Activated CD4-positive, alpha-beta memory T cell treated with anti-CD3 and anti-CD28 coated beads, Interleukin-2, amount 10 ng/mL, durations not matched to agents 7 days and 5 days (primary cell): ENCODE measurements at places on chromosomes 12 and 14.

GRCh38 chr14:96965885-96966595 is 168.9 kb downstream of the VRK1 start:
- no peak overlapping the region for H3K4me3 ChIP-seq
- DNase-seq: no peak
- peaks cover 24% of the 10 kb centered on the region for H3K36me3 ChIP-seq
- H3K4me1 ChIP-seq: peaks cover 20% of the 10 kb centered on the region

DNA sequence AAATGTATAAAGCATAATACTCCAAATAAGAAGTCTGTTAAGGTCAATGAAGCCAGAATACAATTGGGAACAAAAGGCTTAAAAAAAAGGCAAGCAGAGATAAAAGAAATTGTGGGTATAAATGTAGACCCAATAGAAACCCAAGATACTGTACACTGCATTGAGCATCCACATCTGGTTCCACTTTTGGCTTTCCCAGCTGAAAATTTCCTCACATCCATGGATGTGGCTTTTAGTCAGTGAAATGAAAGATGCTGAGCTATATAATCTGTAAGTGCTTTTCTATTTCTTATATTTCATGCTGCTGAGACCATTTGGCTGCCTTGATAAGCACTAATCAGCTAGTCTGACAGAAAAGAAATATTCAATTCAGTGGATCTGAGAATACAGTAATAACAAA is 83.5 kb downstream of the PTPRR start:
- H3K36me3 ChIP-seq: no peaks in the 10 kb centered on the region
- no peak overlapping the region for H3K27ac ChIP-seq
- H3K27me3 ChIP-seq: no peaks in the 10 kb centered on the region
- no peak overlapping the region for H3K4me3 ChIP-seq
- no peak for DNase-seq

GRCh38 chr12:130114952-130115351 is 47.3 kb upstream of the FZD10 start:
- H3K36me3 ChIP-seq: no peaks in the 10 kb centered on the region
- no peak overlapping the region for H3K4me3 ChIP-seq
- H3K4me1 ChIP-seq: no peaks in the 10 kb centered on the region
- H3K27me3 ChIP-seq: no peaks in the 10 kb centered on the region
- no peak for DNase-seq

DNA sequence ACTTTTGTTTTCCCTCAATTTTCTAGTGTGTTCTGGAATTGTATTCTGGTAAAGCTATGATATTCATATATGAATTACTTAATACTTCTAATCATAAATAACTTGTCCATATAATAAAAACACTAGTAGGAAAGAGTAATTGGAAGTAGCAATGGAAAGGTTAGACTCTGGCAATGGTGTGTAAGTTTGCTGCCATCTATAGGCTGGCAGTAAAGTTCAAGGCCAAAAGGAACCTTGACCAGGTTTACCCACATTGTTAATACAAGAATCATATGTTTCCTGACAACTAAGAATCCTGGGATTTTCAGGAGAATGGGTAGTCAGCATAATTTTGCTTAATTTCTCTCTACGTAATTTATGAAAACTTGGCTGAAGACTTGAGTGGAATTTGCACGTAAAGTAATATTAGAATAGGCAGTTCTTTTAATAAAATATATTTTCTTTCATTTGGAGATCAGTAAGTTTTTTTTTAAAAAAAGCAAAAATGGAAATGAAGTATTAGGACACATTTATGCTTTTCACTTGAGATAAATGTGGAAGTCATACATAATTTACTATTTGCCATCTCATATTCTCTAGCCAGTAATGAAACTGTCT is 926.7 kb downstream of the GALC start:
- no peaks in the 10 kb centered on the region for H3K36me3 ChIP-seq
- H3K4me1 ChIP-seq: no peaks in the 10 kb centered on the region
- DNase-seq: no peak
- no peaks in the 10 kb centered on the region for H3K27me3 ChIP-seq

DNA sequence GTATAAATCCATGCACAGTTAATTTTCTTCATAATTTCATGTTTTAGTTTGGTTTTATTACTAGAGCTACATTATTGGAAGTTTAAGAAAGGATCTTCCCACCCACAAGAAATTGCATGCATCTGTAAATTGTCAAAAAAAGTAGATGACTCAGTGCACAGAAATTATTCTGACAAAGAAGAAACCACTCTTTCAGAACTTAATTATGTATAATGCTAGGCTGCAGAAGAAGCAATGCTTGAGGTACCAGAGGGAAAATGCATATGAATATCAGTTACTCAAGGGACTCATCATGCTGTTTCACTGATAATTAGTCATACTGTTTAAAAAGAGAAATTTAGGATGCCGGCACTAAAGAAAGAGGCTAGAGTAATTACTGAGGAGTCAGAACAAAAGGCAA is 147.0 kb downstream of the SLC16A7 start:
- H3K27ac ChIP-seq: no peak overlapping the region
- H3K4me1 ChIP-seq: no peaks in the 10 kb centered on the region
- no peak overlapping the region for H3K4me3 ChIP-seq
- peaks cover 3% of the 10 kb centered on the region for H3K36me3 ChIP-seq
- H3K27me3 ChIP-seq: no peaks in the 10 kb centered on the region

DNA sequence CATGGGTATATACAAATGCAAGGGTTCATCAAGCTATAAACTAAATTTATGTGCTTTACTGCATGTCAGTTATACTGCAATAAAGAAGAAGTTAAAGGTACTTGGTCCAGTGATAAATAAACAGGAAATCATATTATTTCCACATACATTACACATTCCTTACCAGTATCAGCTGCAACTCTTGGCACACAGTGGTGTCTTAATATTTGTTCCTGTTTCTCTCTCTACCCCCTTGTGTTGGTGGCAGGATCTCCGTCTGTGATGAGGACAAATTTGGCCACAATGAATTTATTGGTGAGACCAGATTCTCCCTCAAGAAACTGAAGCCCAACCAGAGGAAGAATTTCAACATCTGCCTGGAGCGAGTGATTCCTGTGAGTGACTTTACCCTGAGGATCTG is 19.2 kb upstream of the OAS1 start:
- peaks cover 27% of the 10 kb centered on the region for H3K27me3 ChIP-seq
- H3K4me1 ChIP-seq: no peaks in the 10 kb centered on the region
- no peak overlapping the region for H3K4me3 ChIP-seq
- H3K36me3 ChIP-seq: no peaks in the 10 kb centered on the region
- no peak overlapping the region for H3K27ac ChIP-seq

DNA sequence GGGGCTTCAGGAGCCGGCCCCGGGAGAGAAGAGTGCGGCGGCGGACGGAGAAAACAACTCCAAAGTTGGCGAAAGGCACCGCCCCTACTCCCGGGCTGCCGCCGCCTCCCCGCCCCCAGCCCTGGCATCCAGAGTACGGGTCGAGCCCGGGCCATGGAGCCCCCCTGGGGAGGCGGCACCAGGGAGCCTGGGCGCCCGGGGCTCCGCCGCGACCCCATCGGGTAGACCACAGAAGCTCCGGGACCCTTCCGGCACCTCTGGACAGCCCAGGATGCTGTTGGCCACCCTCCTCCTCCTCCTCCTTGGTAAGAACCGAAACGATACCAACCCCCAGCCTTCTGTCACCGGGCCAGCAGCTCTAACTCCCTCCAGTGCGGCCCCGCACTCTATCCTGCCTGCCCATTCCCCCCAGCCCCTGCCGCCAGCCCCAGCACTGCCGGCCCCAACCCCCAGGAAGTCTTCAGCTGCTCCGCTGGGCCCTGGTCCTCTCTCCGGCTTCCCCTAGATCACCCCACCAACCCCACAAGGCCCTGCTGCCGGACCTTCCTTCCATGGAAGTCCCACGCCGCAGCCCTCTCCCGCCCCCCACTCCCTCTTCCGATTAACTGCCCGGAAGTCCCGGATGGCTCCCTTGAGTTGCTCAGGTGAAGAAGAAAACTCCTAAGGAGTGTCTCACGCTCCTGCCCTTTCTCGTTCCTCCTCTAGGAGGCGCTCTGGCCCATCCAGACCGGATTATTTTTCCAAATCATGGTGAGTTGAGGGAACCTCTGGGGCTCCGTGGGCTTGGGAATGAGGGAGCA is 693 bp downstream of the LRP10 start:
- H3K36me3 ChIP-seq: peaks cover 39% of the 10 kb centered on the region
- peak; percentile 76 for DNase-seq
- H3K27ac ChIP-seq: peak overlapping the region; percentile 97
- no peaks in the 10 kb centered on the region for H3K27me3 ChIP-seq
- peaks cover 39% of the 10 kb centered on the region for H3K4me1 ChIP-seq

DNA sequence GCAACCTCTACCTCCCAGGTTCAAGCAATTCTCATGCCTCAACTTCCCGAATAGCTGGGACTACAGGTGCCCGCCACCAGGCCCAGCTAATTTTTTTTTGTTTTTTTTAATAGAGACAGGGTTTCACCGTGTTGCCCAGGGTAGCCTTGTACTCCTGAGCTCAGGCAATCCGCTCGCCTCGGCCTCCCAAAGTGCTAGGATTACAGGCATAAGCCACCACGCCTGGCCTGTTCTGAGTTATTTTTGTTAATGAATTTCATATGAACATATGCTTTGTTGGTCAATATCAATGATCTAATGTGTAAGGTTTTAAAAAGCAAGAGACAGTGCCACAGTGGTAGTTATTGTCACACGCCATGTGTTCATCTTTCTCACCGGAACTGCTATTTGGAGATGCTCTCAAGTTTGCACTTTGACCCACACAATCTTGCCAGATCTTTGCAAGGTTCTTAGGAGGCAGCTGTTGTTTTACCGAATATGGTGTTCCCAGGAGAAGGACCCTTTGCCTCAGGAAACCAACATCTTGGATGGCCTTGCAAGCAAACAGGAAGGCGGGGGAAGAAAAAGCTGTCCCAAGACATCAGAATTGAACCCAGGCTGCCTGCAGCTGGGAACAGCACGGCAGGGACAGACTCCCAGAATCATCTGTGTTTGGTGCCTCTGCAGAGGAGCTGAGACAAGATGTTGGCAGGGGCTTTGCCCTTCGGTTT is 30.0 kb downstream of the GALNT16 start:
- H3K27ac ChIP-seq: no peak overlapping the region
- no peak for DNase-seq
- peaks cover 1% of the 10 kb centered on the region for H3K27me3 ChIP-seq

DNA sequence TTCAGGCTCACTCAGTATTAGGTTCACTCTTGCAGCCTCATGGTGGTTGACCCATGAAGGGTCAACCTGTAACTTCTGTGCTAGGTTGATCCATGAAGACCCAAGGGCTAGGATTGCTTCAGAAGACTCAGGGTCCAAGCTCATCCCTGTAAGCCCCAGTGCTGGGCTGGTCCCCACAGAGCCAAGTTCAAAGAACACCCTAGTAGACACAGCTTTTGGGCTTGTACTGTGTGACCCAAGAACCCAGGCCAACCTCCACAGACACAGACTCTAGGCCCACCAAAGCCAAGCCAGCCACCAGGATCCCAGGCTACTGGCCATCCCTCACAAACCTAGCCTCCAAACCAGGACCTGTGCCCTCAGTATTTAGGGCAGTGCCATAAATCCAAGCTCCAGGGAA is 1020.6 kb downstream of the SLC16A7 start:
- H3K27me3 ChIP-seq: no peaks in the 10 kb centered on the region
- no peak overlapping the region for H3K27ac ChIP-seq
- DNase-seq: no peak

GRCh38 chr12:71782017-71782416 is 27.4 kb downstream of the RAB21 start:
- H3K27me3 ChIP-seq: no peaks in the 10 kb centered on the region
- peaks cover 27% of the 10 kb centered on the region for H3K36me3 ChIP-seq
- no peak overlapping the region for H3K4me3 ChIP-seq
- no peak for DNase-seq

DNA sequence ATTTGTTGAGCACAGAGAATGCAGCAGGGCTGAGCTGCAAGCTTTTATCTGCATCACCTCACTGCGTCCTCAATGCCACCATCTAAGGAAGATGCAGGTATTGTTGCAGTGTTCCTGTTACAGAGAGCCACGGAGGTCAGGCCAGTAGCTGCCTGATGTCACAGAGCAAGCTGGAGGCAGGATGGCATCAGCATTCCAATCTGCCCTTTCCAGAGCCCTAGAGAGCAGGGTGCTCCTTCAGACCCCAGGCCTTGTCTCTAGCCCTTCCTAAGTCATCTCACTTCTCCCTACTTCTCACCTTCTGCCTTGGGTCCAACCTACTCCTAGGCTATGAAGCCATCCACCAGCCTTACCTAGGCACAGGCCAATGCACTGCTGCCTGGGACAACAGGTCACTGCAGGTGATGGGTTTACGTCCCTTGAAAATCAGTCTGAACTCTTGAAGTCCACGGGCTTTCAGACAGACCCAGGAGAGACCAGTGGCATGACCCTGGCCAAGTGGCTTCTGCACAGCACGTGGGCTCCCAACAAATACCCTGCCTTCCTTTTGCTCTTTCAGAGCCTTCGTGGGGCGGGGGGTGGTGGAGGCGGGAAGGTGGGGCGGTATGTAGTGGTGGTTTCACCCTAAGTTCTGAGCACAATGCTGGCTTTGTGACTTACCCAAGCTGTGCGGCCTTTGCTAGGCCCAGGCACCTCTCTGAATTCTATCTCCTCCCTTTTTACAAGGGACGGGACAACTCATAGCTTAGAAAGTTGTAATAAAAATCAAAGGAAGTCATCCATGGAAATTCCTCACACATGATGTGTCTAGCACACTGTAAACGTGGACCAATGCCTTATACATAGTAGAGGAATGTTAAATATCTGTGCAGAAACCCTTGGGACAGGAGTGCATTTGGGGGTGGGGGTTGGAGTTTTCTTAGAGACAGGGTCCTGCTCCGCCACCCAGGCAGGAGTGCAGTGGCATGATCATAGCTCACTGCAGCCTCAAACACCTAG is 136.0 kb downstream of the KSR2 start:
- DNase-seq: no peak
- no peak overlapping the region for H3K4me3 ChIP-seq
- no peaks in the 10 kb centered on the region for H3K27me3 ChIP-seq
- H3K36me3 ChIP-seq: peaks cover 5% of the 10 kb centered on the region

GRCh38 chr14:96215452-96216244 is 11.0 kb downstream of the BDKRB2 start:
- no peaks in the 10 kb centered on the region for H3K4me1 ChIP-seq
- no peaks in the 10 kb centered on the region for H3K36me3 ChIP-seq
- H3K27me3 ChIP-seq: no peaks in the 10 kb centered on the region
- no peak overlapping the region for H3K27ac ChIP-seq
- no peak overlapping the region for H3K4me3 ChIP-seq
- no peak for DNase-seq

GRCh38 chr12:21939435-21939834 is 1.8 kb downstream of the ABCC9 start:
- no peak overlapping the region for H3K4me3 ChIP-seq
- H3K4me1 ChIP-seq: peaks cover 17% of the 10 kb centered on the region
- H3K36me3 ChIP-seq: peaks cover 2% of the 10 kb centered on the region
- no peak overlapping the region for H3K27ac ChIP-seq

- H3K36me3 ChIP-seq: peaks cover 3% of the 10 kb centered on the region
- no peak overlapping the region for H3K4me3 ChIP-seq
- H3K27ac ChIP-seq: no peak overlapping the region
- peaks cover 2% of the 10 kb centered on the region for H3K27me3 ChIP-seq
Observed at GRCh38 chr14:103626146-103626850, 2.7 kb upstream of the KLC1 start.

DNA sequence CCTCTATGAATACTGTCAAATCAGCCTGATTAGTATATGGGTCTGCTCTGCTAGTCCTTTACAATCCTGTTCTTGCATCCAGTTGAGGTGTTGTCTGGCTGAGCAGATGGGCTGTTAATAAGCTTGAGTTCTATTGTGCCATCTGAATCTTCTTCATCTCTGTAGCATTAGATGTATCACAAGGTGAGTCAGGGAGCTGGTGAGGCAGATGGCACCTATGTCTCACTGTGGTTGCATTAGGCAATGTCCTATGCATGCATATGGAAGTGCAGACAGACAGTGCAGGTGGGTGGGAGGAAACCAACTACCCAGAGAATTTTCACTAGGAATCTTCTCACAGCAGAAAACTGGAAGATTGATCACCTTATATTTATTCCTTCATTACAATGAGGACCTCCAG is 165.7 kb upstream of the STXBP6 start:
- no peaks in the 10 kb centered on the region for H3K36me3 ChIP-seq
- H3K4me3 ChIP-seq: no peak overlapping the region
- H3K27ac ChIP-seq: no peak overlapping the region
- no peaks in the 10 kb centered on the region for H3K27me3 ChIP-seq
